CD4-positive, alpha-beta T cell treated with Interleukin-15 for 4 hours (primary cell): ENCODE measurements at places on chromosomes 16 and 17.

DNA sequence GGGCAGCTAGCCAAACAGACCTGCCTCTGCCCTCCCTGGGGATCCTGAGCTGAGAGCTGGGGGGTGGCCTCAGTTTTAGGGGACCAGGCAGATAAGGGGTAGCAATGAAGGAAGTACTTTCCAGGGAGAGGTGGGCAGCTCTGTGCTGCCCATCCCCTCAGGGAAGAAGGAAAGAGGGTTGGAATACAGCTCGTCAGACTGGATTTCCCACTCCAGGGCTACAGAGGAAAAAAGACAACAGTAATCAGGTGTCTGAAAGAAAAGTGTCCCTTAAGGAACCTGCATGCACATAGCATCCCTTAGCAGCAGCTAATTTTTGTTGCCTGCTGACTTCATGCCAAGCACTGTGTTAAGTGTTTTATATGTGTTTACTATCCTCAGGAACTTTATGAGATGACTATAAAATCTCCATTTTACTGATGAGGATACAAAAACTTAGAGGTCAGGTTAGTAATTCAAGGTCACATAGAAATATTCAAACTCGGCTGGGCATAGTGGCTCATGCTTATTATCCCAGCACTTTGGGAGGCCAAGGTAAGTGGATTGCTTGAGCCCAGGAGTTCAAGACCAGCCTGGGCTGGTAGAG is 3.2 kb upstream of the MRPL58 start:
- DNase-seq: no peak

GRCh38 chr17:82596296-82596695 is 51.9 kb downstream of the WDR45B start:
- no peak for DNase-seq

DNA sequence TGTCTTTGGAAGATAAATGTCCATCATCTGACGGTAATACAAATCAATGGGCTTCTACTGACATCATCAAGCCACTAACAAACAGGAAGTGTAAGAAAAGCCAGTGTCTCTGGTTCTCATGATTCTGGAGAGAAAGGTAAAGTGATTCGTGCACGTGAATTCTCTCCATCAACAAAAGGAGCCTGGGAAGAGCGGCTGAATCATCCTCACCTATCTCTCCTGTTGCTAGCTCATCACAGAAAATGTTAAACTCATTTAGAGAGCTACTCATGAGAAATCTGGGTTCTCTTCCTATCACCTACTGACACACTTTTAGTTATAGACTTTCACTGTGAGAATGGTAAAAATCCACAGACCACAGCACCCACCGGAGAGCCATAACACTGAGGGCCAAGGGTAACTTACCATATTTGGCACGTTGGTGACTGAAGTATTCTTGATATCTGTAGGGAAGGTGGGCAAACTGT is 70.3 kb downstream of the CREBBP start:
- DNase-seq: no peak

GRCh38 chr16:24996301-24996700 is 18.9 kb downstream of the ARHGAP17 start:
- no peak for DNase-seq

DNA sequence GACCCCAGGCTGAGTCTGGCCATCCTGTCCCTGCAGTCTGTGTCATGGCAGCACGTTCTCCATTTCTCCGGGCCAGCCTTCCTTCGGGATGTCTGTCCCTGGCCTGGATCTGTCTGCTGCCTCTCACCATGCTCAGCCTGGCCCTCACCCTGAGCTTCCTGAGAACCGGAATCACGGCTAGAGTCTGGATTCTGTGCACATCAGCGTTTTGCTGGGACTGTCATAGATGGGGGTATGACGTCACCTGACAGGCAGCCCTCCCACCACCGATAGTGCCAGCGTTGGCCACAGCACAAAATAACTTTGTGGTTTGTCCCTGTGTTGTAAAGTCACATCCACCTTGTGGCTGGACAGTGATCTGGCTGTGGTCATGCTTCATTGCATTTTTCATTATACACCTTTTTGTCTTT is 59.2 kb downstream of the B9D1 start:
- DNase-seq: no peak

- DNase-seq: no peak
Observed at GRCh38 chr16:67202426-67202825, 3.5 kb downstream of the ELMO3 start.

DNA sequence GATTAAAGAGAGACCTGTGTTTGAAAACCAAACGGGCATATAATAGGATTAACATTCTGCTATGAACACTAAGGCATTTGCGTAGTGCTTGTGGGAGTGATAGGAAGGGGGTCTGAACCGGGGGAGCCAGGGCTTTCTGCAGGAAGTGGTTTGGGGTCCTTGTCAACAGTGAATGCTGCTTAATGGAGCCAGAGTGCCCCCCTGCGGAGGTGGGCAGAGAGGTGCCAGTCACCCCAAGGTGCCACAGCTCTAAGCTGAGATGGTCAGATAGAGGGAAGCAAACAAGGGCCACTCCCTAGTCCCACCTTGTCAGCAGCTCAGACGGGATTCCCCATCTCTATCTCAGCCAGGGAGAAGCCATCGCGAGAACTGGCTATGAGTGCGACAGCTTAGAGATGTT is 17.7 kb downstream of the NAA60 start:
- peak; percentile 29 for DNase-seq

DNA sequence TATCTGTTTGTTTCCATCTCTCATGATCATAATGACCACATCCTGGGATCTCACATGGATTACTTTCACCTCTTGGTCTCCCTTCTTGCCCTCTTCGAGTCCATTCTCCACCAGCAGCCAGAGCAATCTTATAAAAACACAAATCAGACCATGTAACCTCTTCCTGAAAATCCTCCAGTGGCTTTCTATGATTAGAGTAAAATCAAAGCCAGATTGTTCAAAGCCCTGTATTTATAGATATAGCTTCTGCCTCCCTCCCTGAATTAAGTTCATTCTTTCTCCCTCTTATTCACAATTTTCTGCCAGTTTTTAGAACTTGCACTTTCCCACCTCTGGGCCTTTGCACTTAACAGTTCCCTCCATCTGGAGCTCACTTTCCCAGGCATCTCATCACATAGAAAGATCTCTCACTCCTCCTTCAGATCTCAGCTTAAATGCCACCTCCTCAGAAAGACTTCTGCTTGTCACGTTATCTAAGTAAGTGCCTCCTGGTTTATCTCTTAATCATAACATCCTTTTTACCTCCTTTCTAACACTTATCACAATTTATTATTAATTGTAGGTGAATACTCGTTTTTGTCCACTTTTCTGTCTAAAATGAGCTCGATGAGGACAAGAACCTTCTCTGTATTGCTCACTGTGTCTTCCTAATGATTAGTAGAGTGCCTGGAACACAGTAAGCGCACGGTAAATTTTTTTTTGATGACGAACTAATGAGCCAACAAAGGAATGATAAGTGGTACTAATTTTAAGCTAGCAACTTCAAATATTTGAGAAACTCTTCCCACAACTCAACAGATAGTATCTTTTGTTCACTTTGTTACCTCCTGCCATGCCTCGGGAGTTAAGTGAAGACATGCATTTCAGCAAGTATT is 80.5 kb downstream of the CYB561 start:
- no peak for DNase-seq

GRCh38 chr16:9054460-9054859 is 37.0 kb upstream of the HAPSTR1 start:
- no peak for DNase-seq
